Heart right ventricle (tissue), 16 donors: ENCODE measurements at places on chromosomes 7 and 10. TPM values are rescaled to one million over a fixed set of nuclear protein-coding genes. Genes with fewer than 3 reads are reported as not detected.

The TSPAN14 gene
- 28.0 TPM for total RNA-seq

The PYROXD2 gene
- 9.0 TPM for total RNA-seq

The FMC1 gene
- 51.9 TPM for total RNA-seq

The FAM25C gene
- total RNA-seq: not detected

The LBX1 gene
- not detected for total RNA-seq

The KIAA1217 gene
- total RNA-seq: 41.5 TPM

The DEPP1 gene
- 172 TPM for total RNA-seq

The TRIM74 gene
- total RNA-seq: not detected

The C7orf33 gene
- total RNA-seq: not detected

The GIMAP1 gene
- total RNA-seq: 6.0 TPM

The ANXA7 gene
- 142 TPM for total RNA-seq

The ZNF365 gene
- 0.32 TPM for total RNA-seq

The LIPA gene
- total RNA-seq: 13.5 TPM

The HECW1 gene
- not detected for total RNA-seq

The MBLAC1 gene
- total RNA-seq: 2.1 TPM

The GRM8 gene
- total RNA-seq: 0.44 TPM

The TMEM236 gene
- total RNA-seq: 0.33 TPM

The OR2F2 gene
- not detected for total RNA-seq

The EBF3 gene
- total RNA-seq: 5.6 TPM

The SLC13A1 gene
- total RNA-seq: not detected

The TMEM225B gene
- not detected for total RNA-seq

The RNF133 gene
- total RNA-seq: not detected
